ENCODE measurements at places on chromosomes 13 and 19.

GRCh38 chr19:47096100-47096704 is 17.4 kb downstream of the ZC3H4 start:
- no peak for DNase-seq

DNA sequence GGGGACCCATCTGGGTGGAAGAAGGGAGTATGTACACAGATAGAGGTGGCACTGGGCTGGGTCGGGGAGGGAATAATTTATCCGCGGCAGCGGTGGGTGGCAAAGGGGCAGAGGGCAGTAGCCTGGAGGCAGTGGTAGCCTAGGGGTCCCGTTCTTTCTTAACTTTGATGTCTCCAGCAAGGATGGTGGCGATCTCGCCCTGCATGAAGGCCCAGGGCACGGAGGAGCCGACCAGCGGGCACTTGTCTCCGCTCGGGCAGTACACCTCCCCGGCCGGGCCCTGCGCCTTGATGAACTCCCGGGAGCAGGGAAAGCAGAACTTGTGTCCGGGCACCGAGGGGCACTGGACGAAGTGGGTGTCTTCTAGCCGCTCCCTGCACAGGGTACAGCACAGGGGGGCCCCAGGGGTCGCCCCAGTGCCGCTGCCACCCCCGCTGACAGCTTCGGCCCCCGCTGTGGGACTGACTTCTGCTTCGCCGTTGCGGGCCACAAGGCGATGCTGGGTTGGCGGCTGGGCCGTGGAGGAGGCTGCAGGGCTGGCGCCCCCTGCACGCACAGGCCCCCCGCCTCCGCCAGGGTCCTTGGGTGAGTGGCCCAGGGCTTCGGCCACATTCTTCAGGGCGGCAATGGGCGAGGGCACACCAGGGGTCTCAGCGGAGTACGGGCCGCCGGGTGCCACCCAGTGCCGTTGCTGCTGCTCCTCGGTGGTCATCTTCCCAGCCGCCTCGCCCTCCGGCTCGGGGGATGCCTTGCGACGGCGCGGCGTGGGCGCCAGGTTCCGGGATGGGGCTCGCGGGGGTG is 1.9 kb downstream of the IRF2BP1 start:
- DNase-seq, result no peak

- DNase-seq, result no peak
Observed at GRCh38 chr19:5148794-5149190, 179.9 kb downstream of the KDM4B start.

GRCh38 chr13:20037908-20038307 is 79.4 kb downstream of the ZMYM2 start:
- no peak for DNase-seq
